ENCODE measurements at places on chromosomes 1 and 21. TPM values are rescaled to one million over a fixed set of nuclear protein-coding genes. Genes with fewer than 3 reads are reported as not detected.

ADGRL4 gene
- total RNA-seq = 10.9 TPM

OR10J4 gene
- total RNA-seq = not detected

LCE3E gene
- not detected for total RNA-seq

HES3 gene
- total RNA-seq = not detected

SLC44A5 gene
- 1.7 TPM for total RNA-seq

PDZK1IP1 gene
- 398 TPM for total RNA-seq

DNA sequence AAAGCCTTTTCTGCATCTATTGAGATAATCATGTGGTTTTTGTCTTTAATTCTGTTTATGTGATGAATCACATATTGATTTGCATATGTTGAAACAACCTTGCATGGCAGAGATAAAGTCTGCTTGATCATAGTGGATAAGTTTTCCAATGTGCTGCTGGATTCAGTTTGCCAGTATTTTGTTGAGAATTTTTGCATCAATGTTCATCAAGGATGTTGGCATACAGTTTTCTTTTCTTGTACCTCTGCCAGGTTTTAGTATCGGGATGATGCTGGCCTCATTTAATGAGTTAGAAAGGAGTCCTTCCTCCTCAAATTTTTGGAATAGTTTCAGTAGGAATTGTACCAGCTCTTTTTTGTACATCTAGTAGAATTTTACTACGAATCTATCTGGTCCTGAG is 55.0 kb downstream of the COL24A1 start:
- no peak for DNase-seq

GRCh38 chr1:61953076-61953789 is 211.0 kb downstream of the PATJ start:
- no peak for DNase-seq

DNA sequence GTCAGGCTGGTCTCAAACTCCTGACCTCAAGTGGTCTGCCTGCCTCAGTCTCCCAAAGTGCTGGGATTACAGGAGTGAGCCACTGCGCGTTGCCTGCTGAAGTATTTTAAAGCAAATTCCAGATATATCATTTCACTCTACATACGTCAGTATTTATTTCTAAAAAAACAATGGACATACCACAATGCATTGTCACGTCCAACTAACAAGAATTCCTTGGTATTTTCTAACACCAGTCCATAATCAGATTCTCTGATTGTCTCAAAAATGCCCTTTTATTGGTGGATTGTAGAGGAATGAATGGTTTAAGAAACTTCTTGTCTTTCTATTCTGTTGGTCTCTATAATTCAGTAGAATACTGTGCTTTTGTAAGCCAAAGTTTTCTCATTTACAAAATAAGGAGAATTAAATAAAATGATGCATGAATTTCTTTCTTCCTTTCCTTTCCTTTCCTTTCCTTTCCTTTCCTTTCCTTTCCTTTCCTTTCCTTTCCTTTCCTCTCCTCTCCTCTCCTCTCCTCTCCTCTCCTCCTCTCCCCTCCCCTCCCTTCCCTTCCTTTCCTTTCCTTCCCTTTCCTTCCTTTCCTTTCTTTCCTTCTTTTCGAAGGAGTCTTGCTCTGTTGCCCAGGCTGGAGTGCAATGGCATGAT is 55.8 kb downstream of the VPS13D start:
- no peak for DNase-seq

DNA sequence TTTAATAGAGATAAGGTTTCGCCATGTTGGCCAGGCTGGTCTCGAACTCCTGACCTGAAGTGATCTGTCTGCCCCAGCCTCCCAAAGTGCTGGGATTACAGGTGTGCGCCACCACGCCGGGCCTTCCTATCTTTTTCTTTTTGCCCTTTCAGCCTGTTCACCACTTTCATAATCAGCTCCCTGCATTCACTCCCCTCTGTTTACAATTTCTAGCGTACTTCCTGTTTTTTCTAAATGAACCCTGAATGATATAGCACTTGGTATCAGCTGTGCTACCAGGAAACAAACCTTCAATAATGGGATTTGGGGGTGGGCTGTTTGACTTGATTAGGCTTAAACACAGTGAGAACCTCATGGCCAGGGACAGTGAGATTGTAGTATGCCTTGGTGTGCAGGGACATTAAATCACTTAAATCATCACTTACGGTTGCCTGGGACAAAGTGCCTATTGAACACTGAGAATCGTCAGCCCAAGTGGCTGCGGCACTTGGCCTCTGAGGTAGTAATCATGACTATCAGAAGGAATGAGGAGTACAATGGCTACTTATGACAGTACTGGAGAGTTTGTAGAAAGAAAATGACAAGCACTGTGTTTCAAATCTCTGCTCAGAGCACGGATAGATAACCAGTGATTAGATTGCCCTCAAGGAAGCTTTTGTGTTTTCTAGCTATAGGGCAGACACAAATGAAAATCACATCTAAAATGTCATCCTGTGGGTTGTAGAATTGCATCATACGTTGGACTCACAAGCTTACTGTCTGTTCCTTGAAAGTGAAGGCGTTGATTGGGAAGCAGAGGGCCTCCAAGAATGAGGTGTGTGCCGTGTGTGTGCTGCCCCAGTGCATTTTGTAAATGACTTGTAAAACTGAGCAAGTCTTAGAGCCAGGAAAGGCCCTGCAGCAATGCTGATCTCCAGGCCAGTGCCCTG is 661.8 kb downstream of the MATN1 start:
- no peak for DNase-seq

- DNase-seq = no peak
Observed at GRCh38 chr1:211843507-211844298, 13.1 kb upstream of the LPGAT1 start.

DNA sequence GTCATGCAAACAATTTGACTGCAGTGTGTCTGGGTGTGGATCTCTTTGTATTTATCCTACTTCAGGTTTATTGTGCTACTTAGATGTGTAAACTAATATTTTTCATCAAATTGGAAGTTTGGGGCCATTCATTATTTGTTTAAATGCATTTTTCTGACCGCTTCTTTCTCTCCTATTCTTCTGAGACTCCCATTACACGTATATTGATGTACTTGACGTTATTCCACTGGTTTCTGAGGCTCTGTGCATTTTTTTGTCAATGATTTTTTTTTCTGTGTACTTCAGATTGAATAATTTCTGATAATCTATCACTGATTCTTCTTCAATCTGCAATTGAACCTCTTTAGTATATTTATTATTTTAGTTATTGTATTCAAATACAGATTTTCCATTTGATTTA is 276.8 kb downstream of the RYR2 start:
- no peak for DNase-seq

DNA sequence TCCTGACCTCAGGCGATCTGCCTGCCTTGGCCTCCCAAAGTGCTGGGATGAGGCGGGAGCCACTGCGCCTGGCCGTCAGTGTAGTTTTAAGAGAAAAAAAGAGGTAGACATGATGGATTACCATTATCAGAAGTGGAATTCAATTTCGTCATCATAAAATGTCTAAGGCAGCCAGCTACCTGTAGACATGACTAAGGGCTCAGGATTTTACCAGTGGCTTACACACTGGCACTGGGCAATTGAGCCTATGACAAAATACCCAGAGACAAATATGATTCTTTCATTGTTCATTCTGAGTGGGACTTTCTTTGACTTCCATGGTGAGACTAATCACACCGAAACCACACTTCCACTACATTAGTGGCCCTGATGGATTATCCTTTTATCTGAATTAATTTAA is 181.5 kb downstream of the GABPA start:
- DNase-seq = no peak

DNA sequence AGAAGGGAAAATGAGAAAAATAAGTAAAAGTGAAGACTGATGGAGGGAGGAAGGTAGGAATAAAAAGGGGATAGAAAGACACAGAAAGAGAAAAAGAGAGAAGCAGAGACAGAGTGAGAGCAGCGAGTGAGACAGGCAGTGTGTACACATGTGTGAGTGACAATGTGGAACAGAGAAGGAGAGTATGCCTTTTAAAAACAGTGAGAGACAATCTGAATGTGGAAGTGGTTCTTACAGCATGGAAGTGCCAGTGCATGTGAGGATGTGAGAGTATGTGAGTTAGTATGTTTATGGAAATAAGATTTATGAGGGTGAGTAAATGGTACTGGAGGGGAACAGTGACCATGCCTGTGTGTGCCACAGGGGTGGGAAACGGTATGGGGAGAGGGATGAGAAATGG is 1.2 kb downstream of the NEGR1 start:
- no peak for DNase-seq

GRCh38 chr1:212315907-212316306 is 30.7 kb downstream of the PPP2R5A start:
- peak; percentile 30 for DNase-seq

All from renal cortical epithelial cell (primary cell).